Femur (tissue), 1 donor: ENCODE measurements at places on chromosomes 12 and 14.

- DNase-seq: no peak
These were observed 53.9 kb downstream of the SMUG1 start for GRCh38 chr12:54134850-54135249.

GRCh38 chr12:93684716-93685115 is 7.5 kb downstream of the CRADD start:
- DNase-seq: no peak

DNA sequence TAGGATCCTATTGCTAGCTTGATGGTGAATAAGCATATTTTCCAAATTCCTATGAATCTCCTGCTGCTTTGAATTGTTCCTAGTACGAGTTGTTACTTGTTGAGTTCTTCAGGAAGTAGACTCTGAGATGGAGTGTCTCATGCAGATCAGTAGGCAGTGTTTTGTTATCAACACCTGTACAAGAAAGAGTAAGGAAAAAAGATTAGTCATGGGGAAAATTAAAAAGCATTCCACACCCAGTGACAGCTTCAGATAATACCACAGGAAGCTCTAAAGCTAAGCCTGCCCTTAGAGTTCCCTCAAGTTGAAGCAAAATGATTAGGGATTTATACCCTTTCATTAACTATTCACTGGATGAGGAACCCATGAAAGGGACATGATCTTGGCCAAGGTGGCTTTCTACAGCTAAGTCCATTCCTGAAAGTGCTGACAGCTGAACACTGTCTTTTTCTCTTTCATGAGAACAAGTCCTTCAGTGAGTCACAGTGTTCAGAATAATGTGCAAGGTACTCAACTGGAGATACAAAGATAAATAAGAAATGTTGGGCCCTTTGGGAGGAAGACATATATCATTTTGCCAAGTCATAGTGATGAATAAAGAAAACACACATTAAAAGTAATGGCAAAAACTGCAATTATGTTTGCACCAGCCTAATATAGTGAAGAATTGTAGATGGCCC is 49.1 kb downstream of the CCER1 start:
- no peak for DNase-seq

GRCh38 chr14:105817971-105818711 is 291.8 kb downstream of the TMEM121 start:
- DNase-seq: peak; percentile 55

GRCh38 chr14:41605550-41606281 is 960 bp upstream of the LRFN5 start:
- peak; percentile 75 for DNase-seq

DNA sequence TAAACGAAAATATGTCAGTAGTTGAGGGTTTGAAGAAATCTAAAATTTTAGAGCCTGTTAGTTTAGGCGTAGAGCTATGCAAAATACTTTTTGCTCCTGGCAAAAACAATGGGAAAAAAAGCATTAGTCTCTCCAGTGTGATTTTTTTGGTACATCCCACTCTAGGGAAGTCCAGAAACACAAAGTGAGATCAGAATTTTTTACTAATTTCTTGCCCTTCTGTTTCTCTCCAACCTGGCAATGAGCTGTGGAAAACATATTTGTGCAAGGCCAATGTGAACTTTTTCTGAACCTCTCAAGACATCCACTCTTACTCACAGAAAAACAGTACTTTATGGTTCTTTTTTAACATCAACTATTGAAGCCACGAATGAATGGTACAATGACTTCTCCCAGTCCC is 56.9 kb upstream of the DCN start:
- DNase-seq: peak; percentile 47

- DNase-seq: no peak
These were observed 26.0 kb upstream of the TESC start for GRCh38 chr12:117125272-117125613.

DNA sequence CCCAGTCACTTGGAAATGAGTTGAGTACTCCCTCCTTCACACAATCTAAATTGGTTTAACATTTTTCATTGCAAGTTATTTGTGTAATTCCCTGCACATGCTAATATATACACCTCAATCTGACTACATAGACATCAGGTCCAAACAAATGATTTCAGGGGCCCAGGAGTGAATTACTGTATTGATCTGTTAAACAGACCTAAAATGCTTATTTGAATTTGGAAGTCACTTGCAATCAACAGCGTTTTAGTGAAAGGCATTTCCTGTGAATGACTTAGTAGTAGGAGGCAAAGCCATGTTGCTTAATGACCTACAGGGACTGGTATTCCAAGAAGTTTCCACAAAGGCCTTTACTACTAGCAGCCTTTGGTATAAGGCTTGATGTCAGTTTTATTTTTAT is 22.6 kb upstream of the SLC15A5 start:
- DNase-seq: peak; percentile 14

DNA sequence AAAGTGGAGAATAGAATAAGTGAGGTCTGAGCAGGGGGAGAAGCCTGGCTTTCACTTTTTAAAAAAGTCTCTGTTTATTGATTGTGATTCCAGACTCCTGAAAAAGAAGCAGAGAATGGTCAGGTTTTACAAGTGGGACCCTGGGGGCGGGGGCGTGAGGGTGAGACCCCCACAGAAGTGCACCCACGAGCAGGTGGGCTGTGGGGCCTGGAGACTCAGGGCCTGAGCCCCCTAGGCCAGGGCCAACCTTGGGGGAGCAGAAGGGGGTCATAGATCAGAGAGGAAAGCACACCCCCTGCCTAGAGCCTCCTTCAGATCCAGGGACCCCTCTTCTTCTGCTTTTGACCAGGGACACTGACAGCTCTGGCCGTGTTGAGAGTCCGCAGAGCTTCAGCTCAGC is 180.3 kb downstream of the ADGRD1 start:
- DNase-seq: no peak

DNA sequence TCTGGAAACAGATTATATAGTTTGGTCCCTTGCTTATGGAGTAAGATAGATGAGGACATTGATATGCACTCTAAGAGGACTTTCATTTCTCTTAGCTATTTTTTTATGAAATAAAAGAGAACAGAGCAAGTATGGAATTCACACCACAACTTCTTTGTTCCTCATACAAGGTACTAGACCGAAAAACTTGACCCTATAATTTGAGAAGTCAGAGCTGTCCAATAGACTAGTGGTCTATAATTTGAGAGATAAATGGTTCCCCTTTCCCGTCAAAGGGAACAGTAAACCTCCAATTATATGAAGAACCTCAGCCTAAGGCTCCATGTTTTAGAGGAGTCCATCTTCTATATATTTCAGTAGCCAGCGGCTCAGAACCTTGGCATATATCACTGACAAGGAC is 58.5 kb upstream of the HIF1A start:
- DNase-seq: no peak

DNA sequence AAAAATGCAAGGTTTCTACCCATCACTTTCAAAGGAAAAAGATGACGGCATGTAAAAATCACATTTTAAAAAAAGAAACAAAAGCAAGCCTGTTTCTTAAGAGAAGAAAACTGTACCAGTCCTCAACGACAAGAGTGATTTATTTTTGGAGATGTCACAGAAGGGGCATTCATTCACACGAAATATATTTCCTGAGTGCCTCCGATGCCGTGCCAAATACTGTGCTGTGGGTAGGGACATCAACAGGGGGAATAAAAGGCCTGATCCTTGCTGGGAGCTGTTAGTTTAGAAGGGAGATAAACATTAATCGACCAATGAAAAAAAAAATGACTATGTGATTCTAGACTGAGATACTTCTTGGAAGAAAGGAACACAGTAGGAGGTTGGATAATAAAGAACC is 297.5 kb upstream of the SOX5 start:
- DNase-seq: no peak

- DNase-seq: no peak
These were observed 165.6 kb downstream of the SUDS3 start for GRCh38 chr12:118541934-118542333.

DNA sequence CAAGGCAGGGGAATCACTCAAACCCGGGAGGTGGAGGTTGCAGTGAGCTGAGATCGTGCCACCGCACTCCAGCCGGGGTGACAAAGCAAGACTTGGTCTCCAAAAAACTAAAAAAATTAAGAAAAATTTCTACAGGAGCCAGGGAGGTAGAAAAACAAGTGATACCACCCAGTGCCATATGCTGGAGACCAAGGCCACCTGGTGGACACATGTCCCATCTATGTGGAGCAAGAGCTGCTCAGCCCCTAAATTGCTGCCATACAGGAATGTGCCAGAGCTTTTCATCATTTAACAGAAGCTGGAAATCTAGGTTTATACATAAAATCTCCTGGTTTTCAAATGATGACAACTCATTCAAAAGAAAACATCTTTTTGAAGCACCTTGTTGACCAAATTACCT is 61.4 kb upstream of the ELK3 start:
- DNase-seq: no peak

DNA sequence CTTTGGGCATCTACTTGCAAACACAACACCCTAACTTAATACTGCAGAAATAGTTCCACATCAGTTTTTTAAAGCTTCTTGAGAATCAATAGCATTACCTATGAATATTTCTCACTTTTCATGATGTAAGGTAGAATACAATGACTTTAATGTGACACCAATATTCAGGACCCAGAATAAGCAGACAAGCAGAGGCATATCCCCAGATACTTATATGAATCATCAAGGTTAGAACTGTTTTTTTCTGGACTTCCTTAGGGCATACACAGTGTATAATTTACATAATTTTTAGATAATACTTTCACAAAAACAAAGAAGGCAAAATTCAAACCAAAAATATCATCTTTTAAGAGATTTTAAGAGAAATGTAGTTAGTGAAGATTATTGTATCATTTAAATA is 885.8 kb downstream of the FSCB start:
- no peak for DNase-seq

DNA sequence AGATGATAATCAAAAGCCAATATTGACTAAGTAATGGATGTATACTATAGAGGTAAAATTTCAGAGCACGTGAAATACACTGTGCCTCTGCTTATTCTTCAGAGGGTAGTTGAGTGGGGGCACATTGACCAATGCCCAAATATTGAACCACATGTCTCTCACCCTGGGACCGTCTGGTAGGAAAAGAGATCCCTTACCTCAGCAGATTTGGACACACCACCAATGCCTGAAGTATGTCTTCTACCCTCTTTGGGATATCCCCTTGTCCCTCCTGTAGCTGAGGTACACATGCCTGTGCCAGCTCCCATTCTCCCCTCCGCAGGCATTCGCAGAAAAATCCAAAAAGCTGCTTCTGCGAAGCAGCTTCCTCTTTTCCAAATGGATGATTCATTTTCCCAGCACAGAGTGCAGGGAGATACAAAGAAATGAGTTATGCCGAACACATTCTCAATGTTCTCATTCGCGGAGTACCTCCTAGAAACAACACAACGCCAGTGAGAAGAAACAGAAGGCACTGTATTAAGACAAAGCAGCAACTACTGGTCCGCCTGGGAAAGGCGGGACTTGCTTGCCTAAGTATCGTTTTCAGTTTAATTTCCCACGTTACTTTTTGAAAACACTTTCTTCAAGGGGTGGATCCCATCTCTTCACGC is 691 bp downstream of the ZFYVE26 start:
- DNase-seq: no peak

DNA sequence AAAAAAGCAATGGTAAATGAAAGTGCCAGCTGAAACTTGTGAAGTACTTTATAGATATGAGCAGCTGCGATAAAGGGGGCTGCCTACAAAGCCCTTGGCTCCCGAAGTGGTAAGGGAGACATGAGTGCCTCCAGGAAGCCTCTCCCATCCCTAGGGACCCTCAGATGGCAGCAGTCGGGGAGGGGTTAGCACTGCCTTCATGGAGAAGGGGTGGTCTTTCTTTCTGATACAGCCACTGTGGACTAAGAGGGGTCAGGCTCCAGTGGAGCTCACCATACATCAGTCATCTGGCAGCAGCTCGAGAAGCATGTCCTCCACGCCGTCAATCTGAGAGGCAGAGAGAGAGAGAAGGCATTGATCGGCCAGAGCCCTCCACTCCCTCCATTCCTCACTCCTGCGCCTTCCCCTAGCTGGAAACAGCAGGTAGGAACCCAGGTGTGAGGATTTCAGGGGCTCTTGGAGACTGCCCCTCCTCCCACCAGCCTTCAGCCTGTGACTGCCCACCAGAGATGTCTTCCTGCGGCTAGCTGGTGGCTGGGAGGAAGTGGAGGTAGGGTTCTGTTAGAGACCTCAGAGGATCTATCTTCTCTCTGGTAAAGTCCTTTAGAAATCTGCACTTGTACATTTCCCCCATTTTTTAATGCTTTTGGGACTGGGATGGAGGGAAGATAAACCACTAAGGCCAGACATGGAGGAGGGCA is 2.3 kb downstream of the TCL1A start:
- no peak for DNase-seq

GRCh38 chr12:49034286-49034622 is 15.7 kb upstream of the PRKAG1 start:
- no peak for DNase-seq

DNA sequence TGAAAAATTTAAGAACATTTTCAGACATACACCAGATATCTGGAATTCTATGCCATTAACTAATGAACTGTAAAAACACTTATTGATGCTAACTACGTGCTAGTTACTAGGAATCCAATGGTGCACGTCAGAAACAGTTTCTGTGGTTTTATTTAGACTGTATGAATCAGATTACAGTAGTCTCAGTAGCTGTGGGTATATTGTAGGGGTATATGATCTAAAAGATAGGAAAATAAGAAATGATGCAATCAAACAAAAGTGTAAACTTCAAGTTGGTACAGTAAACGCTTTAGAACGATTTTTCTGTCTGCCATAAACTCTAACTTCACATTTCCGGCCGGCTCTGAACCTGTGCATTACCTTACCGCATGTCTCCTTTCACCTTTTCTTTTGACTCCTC is 2.3 kb downstream of the ABCC9 start:
- DNase-seq: no peak

- DNase-seq: no peak
These were observed 188.8 kb downstream of the ESRRB start for GRCh38 chr14:76564471-76565422.

DNA sequence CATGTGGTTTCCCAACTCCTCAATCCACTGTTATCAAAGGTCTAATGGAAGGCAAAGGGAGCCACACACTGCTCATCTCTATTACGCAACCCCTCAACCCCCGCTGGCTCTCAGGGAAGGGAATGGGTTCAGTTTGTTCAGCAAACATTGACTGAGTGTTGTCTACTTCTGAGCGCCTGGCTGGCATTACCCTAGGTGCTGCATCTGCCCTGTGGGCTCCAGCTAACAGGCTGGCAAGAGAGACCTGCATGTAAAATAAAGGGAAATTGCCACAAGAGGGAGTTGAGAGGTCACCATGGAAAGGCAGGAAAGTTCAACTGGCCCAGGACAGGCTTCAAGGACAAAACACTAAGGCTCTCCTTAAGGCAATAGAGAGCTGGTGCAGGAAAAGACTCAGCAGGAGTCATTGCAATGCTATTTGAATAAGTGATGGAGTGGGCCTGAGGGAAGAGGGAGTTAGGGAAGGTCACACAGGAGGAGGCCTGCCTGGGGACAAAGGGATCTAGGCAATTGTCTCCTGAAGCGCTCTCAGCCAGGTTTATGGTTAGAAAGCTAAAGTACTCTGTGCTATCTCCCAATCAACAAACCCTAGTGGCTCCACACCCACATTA is 5.5 kb upstream of the ZNF740 start:
- DNase-seq: no peak

- no peak for DNase-seq
These were observed 60.3 kb downstream of the TESC start for GRCh38 chr12:117038919-117039318.

- DNase-seq: peak; percentile 81
These were observed 6.9 kb upstream of the ADCY6 start for GRCh38 chr12:48795550-48796455.

- peak; percentile 91 for DNase-seq
These were observed 25.9 kb downstream of the CD9 start for GRCh38 chr12:6226002-6226678.
